IMR-90 (cell line): ENCODE measurements at places on chromosomes 3 and 15. TPM values are rescaled to one million over a fixed set of nuclear protein-coding genes. Genes with fewer than 3 reads are reported as not detected.

- peaks cover 18% of the 10 kb centered on the region for H3K4me1 ChIP-seq
- H3K36me3 ChIP-seq, result no peaks in the 10 kb centered on the region
- peak; percentile 78 for DNase-seq
- H3K4me3 ChIP-seq, result no peak overlapping the region
Measured at GRCh38 chr3:105359098-105359762, 7.5 kb upstream of the ALCAM start.

GRCh38 chr3:183907911-183908331, 23.2 kb upstream of the PARL start:
- H3K27me3 ChIP-seq, result peaks cover 24% of the 10 kb centered on the region
- DNase-seq, result no peak
- H3K4me1 ChIP-seq, result no peaks in the 10 kb centered on the region
- no peak overlapping the region for H3K27ac ChIP-seq
- no peaks in the 10 kb centered on the region for H3K36me3 ChIP-seq

- H3K4me3 ChIP-seq, result no peak overlapping the region
- H3K27me3 ChIP-seq, result no peaks in the 10 kb centered on the region
- peak; percentile 56 for DNase-seq
- no peaks in the 10 kb centered on the region for H3K36me3 ChIP-seq
Measured at GRCh38 chr3:179454887-179455286, 3.6 kb upstream of the GNB4 start.

DNA sequence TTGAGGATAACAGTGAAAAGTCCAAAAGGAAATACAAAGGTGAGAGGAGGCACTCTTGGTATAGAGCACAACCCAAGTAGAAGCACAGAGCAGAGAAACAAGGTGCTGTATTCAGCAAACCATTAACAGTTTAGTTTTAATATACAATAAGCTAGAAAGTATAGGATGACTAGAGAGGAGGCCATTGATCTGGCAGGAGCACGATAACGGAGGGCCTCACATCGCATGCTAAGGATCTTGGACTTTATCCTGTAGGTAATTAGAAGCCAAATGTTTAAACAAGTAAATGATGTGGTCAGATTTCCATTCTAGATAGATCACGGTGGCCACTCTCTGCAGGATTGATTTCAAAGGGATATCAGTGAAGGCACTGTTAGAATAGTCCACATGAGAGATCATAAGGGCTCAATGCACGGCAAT, 935.0 kb downstream of the ROBO1 start:
- H3K36me3 ChIP-seq, result no peaks in the 10 kb centered on the region
- H3K4me1 ChIP-seq, result no peaks in the 10 kb centered on the region
- no peaks in the 10 kb centered on the region for H3K27me3 ChIP-seq
- no peak overlapping the region for H3K27ac ChIP-seq

- peaks cover 6% of the 10 kb centered on the region; the same call in 1 of the 2 replicates for H3K4me1 ChIP-seq
- DNase-seq, result no peak
- H3K27me3 ChIP-seq, result no peaks in the 10 kb centered on the region
- H3K27ac ChIP-seq, result no peak overlapping the region
- no peak overlapping the region for H3K4me3 ChIP-seq
Measured at GRCh38 chr3:106117490-106117858, 248.7 kb upstream of the CBLB start.

DNA sequence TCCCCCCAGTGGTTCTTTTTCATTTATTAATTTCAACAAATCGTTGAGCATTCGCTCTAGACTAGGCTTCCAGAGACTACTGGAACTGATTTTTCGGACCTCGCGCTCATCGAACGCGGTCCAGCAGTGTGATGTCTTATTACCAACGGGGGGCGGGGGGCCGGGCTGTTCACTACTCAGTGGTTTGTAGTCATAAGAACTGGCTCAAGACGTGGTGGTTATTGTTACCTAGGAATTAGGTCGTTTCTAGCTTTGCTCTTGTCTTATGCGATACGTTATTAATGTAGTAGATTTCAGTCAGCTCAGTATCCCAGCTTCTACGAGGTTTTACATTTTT, 858 bp downstream of the RBM5 start:
- peak overlapping the region; percentile 94 for H3K4me3 ChIP-seq
- peaks cover 30% of the 10 kb centered on the region for H3K36me3 ChIP-seq
- peak; percentile 21 for DNase-seq
- peak overlapping the region; percentile 95 for H3K27ac ChIP-seq

The C3orf80 gene
- polyA plus RNA-seq, result not detected in 2 replicates

GRCh38 chr15:32096213-32096612, 65.9 kb downstream of the CHRNA7 start:
- H3K36me3 ChIP-seq, result no peaks in the 10 kb centered on the region
- H3K4me3 ChIP-seq, result no peak overlapping the region
- no peak for DNase-seq
- no peaks in the 10 kb centered on the region for H3K27me3 ChIP-seq
- H3K4me1 ChIP-seq, result no peaks in the 10 kb centered on the region

The PPCDC gene
- polyA plus RNA-seq, result 16.3 and 17.1 TPM in 2 replicates

- H3K27me3 ChIP-seq, result peaks cover 2% of the 10 kb centered on the region; the same call in 1 of the 2 replicates
- no peak overlapping the region for H3K4me3 ChIP-seq
- H3K4me1 ChIP-seq, result no peaks in the 10 kb centered on the region
- DNase-seq, result peak; percentile 59
Measured at GRCh38 chr3:8301977-8302735, 199.5 kb upstream of the LMCD1 start.

The RARRES1 gene
- polyA plus RNA-seq, result 2.6 and 3.0 TPM in 2 replicates

DNA sequence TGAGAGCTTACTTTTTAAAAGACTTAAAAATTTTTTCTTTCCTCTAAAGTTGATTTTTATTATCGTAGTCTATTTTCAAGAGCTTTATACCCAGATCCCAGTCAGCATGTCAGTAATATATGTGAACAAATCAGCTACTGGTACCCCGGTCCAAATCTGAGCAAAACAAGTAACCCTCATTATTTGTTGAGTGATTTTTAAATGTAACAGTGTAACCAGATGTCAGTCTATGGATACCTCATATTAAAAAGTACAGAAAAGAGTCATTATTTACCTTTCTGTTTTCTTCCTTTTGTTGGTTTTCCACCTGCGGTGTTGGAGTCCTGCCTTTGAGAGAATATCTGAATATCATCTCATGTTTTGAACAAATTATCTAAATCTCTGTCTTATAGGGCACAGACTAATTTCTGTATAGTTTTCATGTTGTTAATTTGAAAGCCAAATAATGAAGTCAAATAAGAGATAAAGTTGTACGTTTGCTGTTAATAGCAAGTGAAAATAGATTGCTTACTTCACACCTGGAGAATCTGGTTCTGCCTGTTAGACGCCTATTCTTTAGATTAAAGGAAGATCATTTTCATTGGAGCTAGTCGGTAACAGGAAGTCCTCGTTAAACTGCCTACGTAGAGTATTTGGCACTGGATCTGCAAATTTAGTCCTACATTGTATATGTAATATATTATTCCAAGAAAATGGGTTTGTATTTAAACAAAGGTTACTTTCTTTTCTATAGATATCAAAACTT, at the start of gene STX19:
Gene STX19, minus strand, starts transcription at position 505 of the 745 bp plus-strand sequence. CDS start 13,328 bp downstream, outside the sequence.
- H3K36me3 ChIP-seq, result no peaks in the 10 kb centered on the region
- DNase-seq, result no peak
- no peaks in the 10 kb centered on the region for H3K27me3 ChIP-seq
- no peak within 1 kb of the TSS for H3K4me3 ChIP-seq
- H3K27ac ChIP-seq, result no peak within 1 kb of the TSS

DNA sequence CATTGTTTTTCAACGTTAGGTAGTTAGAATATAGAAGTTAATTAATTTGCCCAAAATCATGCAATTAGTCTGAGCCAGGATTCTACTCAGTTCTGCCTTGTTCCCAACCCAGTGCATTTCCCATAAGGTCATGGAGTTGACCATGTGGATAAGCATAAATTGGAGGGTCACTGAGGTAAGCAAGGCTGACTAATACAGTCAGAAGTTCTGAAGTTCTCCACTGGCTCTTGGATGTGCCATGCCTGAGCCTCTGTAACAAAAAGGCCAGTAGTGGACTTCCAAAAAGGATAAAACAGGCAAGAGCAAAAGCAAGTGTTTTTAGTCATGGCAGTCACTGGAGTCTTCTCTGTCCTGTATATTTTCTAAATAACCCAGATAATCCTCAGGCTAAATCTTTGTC, 124.4 kb upstream of the PHLDB2 start:
- no peaks in the 10 kb centered on the region for H3K36me3 ChIP-seq
- H3K4me1 ChIP-seq, result peaks cover 17% of the 10 kb centered on the region
- H3K27me3 ChIP-seq, result peaks cover 2% of the 10 kb centered on the region
- no peak overlapping the region for H3K4me3 ChIP-seq

GRCh38 chr3:101690972-101691371, 4.5 kb upstream of the RPL24 start:
- peaks cover 5% of the 10 kb centered on the region for H3K4me1 ChIP-seq
- H3K36me3 ChIP-seq, result no peaks in the 10 kb centered on the region; the same call in 1 of the 2 replicates
- no peak overlapping the region for H3K27ac ChIP-seq
- no peak overlapping the region for H3K4me3 ChIP-seq
- no peaks in the 10 kb centered on the region for H3K27me3 ChIP-seq

The PDCD10 gene
- polyA plus RNA-seq, result 39.5 and 47.3 TPM in 2 replicates

The GPR149 gene
- not detected in 2 replicates for polyA plus RNA-seq

DNA sequence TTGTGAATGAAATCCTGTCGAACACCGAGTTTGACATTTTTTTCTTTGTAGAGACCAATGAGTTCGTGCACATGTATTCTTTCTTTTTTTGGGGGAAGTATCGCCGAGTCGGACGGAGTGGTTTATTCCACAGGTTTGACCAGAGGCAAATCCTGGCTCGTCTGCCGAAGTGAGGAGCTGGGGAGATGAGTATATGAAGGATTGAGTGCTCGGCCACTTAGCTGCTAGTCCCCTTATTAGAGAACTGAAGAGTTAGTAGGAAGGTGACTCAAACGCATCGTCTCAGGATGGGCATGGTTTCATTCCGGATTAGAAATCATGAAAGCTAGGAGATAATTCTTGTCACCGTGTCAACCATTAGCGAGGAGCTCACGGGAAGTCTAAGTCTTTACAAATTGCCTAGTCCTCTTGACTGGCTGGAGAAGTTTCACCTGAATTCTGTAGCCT, 154.7 kb upstream of the GOLIM4 start:
- peak overlapping the region; percentile 69 for H3K4me3 ChIP-seq
- no peaks in the 10 kb centered on the region for H3K36me3 ChIP-seq
- peaks cover 2% of the 10 kb centered on the region; the same call in 1 of the 2 replicates for H3K27me3 ChIP-seq
- DNase-seq, result peak; percentile 6
- no peaks in the 10 kb centered on the region for H3K4me1 ChIP-seq

GRCh38 chr3:190721330-190721729, 141.2 kb downstream of the GMNC start:
- no peak overlapping the region for H3K4me3 ChIP-seq
- H3K27me3 ChIP-seq, result no peaks in the 10 kb centered on the region
- peaks cover 8% of the 10 kb centered on the region for H3K4me1 ChIP-seq
- H3K27ac ChIP-seq, result no peak overlapping the region
- no peaks in the 10 kb centered on the region for H3K36me3 ChIP-seq
- DNase-seq, result no peak

DNA sequence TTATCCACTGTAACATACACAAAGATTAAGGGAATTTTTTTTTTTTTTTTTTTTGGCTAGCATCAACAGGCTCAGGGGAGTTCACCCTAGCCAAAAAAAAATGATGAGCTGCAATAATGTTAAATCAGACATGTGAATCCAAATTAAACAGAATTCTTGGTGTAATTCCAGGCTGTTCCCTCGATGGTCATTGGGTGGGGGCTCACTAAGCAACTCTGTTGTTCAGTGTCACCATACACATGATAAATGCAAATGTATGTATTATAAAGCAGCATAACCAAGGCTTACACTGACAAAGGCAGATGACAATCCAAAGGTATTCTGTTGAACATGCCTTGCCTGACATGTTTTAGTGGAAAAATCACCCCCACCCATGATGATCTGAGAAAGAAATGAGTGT, 29.0 kb downstream of the IL1RAP start:
- H3K4me1 ChIP-seq, result no peaks in the 10 kb centered on the region
- H3K27me3 ChIP-seq, result no peaks in the 10 kb centered on the region
- no peaks in the 10 kb centered on the region; the same call in 1 of the 2 replicates for H3K36me3 ChIP-seq
- H3K4me3 ChIP-seq, result no peak overlapping the region
- H3K27ac ChIP-seq, result no peak overlapping the region

GRCh38 chr15:37289109-37289765, 188.9 kb upstream of the MEIS2 start:
- H3K4me1 ChIP-seq, result no peaks in the 10 kb centered on the region
- no peaks in the 10 kb centered on the region for H3K27me3 ChIP-seq
- no peak overlapping the region for H3K27ac ChIP-seq
- H3K4me3 ChIP-seq, result no peak overlapping the region

GRCh38 chr15:90362936-90363212, 10.8 kb downstream of the ZNF774 start:
- no peaks in the 10 kb centered on the region for H3K27me3 ChIP-seq
- H3K36me3 ChIP-seq, result no peaks in the 10 kb centered on the region
- peaks cover 21% of the 10 kb centered on the region for H3K4me1 ChIP-seq
- peak overlapping the region; percentile 54; the same call in 1 of the 2 replicates for H3K27ac ChIP-seq

- no peak overlapping the region for H3K27ac ChIP-seq
- no peaks in the 10 kb centered on the region for H3K27me3 ChIP-seq
- H3K4me1 ChIP-seq, result no peaks in the 10 kb centered on the region
- H3K4me3 ChIP-seq, result no peak overlapping the region
Measured at GRCh38 chr15:50095938-50096821, 22.9 kb downstream of the ATP8B4 start.

GRCh38 chr3:52406231-52406661, 38.7 kb downstream of the SEMA3G start:
- no peak overlapping the region for H3K27ac ChIP-seq
- no peaks in the 10 kb centered on the region for H3K27me3 ChIP-seq

- no peak for DNase-seq
- H3K4me3 ChIP-seq, result no peak overlapping the region
- H3K27ac ChIP-seq, result no peak overlapping the region
- peaks cover 16% of the 10 kb centered on the region for H3K27me3 ChIP-seq
Measured at GRCh38 chr3:127221037-127221436, 28.1 kb downstream of the PRR23E start.

DNA sequence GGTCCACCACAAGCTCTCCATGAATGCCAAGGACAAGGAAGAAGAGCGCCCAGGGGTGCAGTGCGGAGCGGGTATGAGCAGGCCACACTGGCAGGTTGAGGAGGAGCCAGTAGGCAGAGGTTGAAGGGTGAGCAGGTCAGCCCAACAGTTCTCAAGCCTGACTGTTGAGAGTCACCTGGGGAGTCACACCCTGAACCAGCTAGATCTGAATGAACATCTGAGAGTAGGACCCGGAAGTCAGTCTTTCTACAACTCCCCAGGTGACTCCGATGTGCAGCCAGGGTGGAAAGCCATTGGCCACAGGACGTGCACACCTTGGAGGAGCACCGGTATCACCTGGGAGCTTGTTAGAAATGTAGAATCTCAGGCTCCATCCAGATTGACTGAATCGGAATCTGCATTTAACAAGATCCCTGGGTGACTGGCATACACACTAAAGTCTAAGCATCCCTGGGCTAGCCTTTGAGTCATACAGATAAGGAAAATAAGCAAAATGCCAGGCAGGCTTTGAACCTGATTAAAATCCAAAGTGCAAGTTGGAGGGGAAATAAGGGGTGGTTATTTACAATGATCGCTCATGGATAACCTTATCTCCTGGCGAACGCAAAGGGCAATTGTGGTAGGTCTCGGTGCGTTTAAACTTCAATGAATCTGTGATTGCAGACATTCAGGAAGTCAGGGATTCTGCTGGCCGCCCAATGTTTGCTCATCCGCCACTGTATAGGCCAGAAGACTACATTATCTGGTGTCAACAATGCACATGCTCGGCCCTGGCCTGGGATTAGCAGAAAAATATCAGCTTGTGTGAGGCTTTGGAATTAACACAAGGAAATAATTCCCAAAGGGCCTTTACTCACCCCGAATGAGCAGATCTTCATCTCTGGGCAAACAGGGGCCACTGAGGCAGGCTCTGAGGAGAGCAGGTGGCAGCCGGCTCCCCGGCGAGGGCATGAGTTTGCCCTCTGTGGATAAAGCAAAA, 11.7 kb upstream of the LYZL4 start:
- no peaks in the 10 kb centered on the region for H3K4me1 ChIP-seq
- no peaks in the 10 kb centered on the region for H3K27me3 ChIP-seq
- no peaks in the 10 kb centered on the region for H3K36me3 ChIP-seq
- H3K27ac ChIP-seq, result no peak overlapping the region
- DNase-seq, result no peak
- H3K4me3 ChIP-seq, result no peak overlapping the region
